Gastroesophageal sphincter (tissue), 4 donors: ENCODE measurements at places on chromosomes 2 and 18. TPM values are rescaled to one million over a fixed set of nuclear protein-coding genes. Genes with fewer than 3 reads are reported as not detected.

Gene CD8B2
- 0.13 TPM for total RNA-seq

GRCh38 chr2:133685636-133686215 lies 117.5 kb upstream of the NCKAP5 start:
- no peak for ATAC-seq

DNA sequence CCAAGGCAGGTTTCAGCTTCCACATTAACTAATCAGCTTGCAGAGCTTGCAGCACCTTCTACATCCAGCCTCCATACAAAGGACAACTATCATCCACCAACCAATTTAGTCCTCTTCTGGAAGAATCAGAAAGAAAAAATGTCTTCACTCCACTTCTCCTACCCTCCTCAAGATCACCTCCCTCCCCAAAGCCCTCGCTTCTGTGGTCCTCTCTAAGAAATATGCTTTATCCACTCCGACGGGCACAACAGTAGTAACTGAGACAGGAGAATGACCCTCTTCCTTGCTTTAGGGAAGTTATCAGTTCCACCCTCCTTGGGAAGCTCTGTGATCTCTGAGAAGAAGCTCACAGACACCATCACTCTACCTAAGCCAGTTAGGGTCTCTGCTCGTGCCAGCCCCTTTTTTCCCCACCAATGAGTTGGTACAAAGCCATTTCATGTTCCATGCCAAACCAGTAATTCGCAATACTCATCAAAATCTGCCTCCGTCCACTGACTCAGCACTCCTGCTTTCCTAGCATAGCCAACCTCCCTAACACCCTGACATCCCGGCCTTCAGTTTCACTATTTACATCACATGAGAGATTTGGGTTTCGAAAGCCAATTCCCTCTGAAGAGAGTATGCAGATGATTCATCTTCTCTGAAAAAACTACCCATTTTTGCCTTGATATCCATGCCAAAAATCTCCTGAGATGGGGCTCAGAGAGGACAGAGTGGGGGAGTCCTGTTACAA lies 114.1 kb upstream of the PKDCC start:
- ATAC-seq = peak; percentile 69

Gene TMEM185B
- total RNA-seq = 22.8 TPM

DNA sequence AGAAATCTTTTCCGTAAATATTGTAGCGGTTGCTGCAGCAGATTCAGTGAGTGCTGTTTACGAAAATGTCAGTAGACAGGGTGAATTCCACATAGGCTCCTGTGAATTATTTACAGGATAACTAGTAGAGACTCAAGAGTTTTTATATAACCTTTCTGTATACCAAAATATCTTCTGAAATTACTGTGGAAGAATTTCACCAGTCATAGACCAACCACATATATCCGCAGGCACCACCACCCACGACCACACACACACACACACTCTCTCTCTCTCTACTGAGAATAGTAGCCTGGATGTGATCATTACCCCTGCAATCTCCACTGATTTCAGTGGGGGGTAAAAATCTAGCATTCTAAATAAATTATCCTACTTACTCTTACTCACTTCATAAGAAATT lies 341.8 kb downstream of the RBM43 start:
- no peak for ATAC-seq

DNA sequence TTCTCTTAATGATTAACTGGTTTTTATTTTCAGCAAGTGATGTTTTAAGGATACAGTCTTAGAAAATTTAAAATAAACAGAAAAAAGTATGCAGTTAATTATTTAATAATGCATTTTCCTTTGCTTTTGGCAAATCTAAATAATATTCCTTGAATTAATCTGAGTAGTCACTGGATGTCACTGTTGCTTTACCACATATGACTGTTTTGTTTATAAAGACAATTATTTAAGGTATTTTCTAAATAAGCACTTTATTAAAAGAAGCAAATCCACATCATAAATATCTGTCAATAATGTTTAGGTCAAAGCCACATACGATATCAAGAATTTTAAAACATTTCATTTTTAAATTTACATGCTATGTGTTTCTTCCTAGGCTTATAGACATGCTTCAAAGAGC lies 40.6 kb upstream of the TFPI start:
- no peak for ATAC-seq

DNA sequence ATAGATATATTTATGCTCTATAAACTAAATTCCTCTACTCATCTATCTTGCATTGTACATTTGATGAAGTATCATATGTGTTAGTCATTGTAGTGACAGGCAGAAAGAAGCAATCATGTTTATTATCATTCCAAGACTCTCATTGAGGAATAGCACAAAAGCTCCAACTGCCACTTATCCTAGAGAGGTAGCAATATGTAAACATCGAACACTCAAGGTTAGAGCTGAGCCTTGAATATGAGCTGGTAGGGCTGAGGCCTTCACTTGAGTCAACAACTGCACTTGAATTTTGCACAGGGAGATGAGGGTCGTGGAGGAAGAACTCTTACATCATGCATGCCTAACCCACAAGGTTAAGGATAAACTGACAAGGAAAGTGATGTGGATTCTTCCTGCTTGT lies 900.9 kb downstream of the CPS1 start:
- ATAC-seq = no peak

DNA sequence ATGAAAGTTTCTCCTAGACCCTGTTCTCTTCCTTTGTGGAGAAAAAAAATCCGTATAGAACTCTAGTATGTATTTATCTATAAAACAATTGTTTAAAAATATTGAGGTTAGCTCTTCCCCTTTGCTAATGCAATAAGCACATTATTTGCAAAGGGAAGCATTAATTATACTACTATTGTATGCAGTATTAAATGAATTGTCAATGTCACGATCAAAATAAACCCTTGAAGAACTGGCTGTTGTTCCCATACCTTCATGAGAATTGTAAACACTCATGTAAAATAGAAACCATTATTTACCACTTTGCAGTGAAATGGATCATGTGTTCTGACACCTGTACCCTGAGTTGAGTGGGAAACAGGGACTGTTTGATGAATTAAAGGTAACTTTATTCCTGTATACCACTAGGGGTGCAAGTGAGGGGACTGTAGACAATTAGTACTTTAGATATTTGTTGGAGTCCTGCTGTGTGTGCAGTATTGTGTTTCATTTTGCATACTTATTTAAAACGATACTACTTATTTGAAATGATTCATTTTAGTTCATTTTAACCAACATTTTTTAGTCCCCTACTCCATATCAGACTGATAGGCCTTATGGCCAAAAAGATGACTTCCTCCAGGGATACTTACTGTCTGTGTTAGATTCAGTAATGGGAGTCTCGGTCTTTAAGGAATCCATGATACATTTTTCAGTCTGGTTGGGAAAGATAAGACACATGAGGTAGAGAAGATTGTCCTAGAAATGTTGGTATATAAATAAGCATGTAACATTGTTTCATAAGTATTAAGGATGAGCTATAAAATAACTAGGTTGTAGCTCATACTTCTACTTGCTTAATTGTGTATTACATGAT lies 7.9 kb downstream of the PKP4 start:
- no peak for ATAC-seq

DNA sequence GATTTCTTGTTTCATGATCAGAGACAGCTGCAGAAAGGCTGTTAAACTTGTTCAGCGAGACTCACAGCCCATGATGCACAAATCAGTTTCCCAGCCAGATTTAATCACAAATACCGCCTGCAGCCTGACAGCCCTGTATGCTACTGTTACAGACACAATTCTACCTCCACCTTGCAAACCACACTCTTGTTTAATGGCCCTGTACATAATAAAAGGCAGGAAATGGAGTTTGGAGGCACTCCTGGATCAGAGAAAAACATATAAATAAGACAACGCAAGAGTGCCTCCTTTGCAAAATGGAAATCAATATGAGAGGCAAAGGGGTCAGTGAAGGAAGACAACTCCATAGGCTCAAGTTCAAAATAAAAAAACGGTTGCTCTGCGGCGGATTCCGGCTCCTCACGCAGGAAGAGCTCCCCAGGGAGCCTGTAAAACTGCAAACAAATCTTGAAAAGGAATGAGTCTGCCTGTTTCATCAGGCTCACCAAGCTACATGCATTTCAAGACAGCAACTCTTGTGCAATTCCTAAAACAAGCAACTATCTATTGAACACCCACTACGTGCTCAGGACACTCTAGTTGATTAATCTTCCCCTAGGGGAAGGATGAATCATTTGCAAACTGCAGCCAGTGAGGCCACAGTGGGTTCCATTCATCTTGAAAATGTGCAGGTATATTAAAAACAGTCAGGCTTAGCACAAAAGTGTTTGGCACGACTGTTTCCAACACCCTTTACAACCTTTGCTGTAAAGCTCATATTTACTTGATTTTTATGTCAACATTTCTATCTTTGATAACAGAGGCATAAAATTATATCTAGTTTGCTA lies 37.5 kb downstream of the TBC1D8 start:
- ATAC-seq = peak; percentile 61

Gene APLF
- total RNA-seq = 9.2 TPM

Gene CCDC102B
- 3.8 TPM for total RNA-seq

DNA sequence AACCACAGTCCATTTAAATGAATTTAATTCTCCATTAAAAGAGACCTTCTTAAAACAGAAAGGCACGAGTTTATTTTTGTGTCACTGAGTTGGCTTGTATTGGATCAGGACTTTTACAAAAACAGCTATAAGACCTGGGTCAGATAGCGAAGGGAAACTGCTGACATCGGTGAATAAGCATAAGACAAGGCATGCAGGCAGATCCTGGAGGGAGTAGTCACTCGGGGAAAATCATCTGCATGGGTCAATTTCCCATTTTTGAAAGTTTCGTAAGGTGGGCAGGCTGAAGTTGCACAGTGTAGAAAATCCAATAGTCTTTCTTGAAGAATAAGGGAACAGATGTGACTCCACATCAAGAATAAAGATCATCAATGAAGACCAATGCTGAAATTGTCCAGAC lies 12.9 kb downstream of the IL36B start:
- no peak for ATAC-seq

DNA sequence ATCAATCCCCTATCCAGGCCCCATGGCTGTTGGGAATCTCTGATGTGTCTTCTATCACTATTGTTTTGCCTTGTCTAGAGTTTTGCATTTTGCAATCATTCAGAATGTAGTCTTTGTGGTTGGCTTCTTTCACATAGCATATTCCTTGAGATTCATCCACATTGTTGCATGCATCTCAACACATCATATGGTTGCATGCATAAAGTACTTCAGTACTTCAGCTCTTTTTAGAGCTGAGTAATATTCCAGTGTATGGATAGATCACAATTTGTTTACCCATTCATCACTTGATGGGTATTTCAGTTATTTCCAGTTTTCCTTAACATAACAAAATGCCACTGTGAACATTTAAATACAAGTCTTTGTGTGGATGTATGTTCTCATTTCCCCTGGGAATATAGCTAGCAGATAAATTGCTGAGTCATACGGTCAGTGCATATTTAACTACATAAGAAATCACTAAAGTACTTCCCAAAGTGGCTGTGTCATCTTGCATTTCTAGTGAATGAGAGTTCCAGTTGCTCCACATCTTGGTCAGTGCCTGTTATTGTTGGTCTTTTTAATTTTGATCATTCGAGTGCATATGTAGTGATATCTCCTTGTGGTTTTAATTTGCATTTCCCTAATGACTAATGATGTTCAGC lies 138.8 kb downstream of the BCL11A start:
- ATAC-seq = no peak

Gene FAM110C
- total RNA-seq = 3.9 TPM

DNA sequence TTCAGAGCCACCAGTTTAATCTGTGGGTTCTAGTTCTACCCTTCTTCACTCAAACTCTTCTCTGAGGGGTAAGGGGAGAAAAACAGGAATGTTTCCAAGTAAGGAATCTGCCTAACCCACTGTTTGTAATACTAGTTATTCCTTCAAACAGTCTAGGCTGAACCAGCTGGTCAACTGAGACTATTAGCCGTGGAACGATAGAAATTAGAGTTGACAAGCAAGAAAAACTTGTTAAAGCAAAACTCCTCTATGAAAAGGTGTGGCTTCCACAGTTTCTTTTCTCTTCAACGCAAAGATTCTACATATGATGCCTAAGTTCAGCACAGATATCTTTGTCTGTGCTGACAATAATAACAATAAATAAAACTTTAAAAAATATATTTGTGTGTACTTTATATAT lies 11.5 kb downstream of the PAIP2B start:
- no peak for ATAC-seq

DNA sequence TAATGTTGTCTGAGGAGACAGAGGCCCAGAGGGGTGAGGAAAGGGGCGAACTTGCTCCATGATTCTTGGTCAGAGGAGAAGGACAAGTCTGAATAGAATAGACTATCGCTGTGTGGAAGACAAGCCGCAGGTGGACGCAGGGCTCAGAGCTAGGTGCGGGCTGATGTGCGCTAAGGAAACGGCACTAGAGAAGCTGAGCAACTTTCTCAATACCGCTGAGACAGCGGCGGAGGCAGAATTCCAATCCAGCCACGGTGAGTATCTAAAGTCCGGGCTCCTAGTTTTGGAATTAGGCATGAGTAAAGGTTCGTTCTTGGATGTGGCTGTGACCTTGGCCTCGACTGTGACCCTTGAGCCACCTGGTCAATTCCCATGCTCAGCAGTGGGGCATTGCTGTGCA lies 47.8 kb downstream of the CAPN13 start:
- no peak for ATAC-seq

- no peak for ATAC-seq
Measured at GRCh38 chr2:237048595-237048994, 37.1 kb upstream of the COPS8 start.

GRCh38 chr2:171986778-171987177 lies 13.0 kb upstream of the METAP1D start:
- ATAC-seq = no peak

GRCh38 chr18:62182220-62182619 lies 4.6 kb downstream of the PIGN start:
- no peak for ATAC-seq

DNA sequence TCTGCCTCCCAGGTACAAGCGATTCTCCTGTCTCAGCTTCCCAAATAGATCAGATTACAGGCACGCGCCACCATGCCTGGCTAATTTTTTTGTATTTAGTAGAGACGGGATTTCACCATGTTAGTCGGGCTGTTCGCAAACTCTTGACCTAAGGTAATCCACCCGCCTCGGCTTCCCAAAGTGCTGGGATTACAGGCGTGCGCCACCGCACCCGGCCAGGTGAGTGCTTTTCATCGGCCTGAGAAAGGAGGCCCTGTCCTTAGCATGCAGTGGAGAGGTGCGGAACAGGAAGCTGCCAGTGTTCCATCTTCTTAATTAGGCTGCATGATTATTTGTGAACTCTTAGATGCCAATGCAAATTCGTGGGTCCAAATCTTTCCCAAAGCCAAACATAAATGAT lies 125.7 kb upstream of the THSD7B start:
- no peak for ATAC-seq

DNA sequence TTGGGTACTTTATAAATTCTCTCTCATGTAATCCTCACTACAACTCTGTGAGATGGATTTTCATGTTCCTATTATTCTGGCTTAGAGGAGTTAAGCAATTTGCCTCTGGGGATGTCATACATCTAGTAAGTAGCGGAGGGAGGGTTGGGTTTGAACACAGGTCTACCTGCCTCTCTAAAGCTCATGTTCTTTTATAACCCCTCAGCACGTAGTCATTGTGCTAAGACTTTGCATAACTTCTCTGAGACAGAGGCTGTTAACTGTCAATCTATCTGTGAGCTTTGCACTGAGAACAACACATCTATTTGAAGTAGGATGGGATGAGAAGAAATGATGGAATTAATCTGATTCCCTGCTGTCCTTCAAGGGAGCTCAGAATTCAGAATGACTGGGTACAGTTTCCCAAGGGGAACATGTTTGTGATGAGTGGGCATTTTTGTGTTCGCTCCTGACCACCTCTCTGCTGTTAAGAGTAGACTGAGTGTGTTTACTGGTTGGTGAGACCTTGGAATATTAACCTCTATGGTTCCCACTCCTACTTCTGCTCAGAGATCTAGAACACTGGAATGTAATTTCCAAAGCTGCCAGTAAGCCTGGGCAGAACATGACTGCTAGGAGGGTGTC lies 320.7 kb downstream of the SLC8A1 start:
- no peak for ATAC-seq

- ATAC-seq = no peak
Measured at GRCh38 chr18:38693104-38693503, 1127.5 kb upstream of the CELF4 start.
